ENCODE measurements at places on chromosomes 13 and 19. TPM values are rescaled to one million over a fixed set of nuclear protein-coding genes. Genes with fewer than 3 reads are reported as not detected.

The PTGIR gene
- polyA plus RNA-seq = 2.3 TPM

DNA sequence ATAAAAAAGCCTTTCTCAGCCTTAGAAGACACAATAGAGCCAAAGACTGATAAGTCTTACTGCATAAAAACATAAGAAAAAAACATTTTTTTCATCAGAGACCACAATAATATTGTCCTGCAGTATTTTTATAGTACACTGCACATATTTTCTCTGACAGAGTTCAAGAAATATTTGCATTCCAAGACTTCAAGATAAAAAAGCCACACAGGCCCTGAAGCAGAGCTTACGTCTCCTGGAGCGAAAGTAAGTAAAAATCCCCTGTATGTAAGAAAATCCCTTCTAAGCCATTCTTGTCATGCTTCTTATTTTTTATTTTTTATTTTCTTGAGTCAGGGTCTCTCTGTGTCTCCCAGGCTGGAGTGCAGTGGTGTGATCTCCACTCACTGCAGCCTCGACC, 755.9 kb downstream of the LIG4 start:
- no peak for DNase-seq

The ALOX5AP gene
- polyA plus RNA-seq = 5.6 TPM

- no peak for DNase-seq
These were observed 3.8 kb downstream of the DOCK9 start for GRCh38 chr13:98974053-98974452.

The DNAAF3 gene
- 1.2 TPM for polyA plus RNA-seq

- no peak for DNase-seq
These were observed 330.6 kb downstream of the SPRY2 start for GRCh38 chr13:80010286-80010831.

DNA sequence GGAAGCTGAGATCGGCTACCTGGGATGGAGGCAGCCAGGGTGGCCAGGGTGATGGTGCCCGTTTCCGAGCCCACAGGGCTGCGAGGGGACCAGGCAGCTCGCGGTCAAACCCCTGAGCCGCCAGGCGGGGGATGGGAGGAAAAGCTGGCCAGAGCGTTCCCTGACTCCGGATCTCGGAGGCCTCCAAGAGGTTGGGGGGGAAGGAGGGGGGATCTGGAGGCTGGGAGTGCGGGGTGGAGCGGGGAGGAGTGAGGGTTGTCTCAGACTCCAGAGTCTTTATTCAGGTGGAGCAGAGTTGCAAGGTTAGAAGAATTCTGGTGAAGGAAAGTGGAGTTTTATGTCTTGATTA, 1.1 kb downstream of the CACNG7 start:
- DNase-seq = no peak

The IGFL3 gene
- polyA plus RNA-seq = not detected

DNA sequence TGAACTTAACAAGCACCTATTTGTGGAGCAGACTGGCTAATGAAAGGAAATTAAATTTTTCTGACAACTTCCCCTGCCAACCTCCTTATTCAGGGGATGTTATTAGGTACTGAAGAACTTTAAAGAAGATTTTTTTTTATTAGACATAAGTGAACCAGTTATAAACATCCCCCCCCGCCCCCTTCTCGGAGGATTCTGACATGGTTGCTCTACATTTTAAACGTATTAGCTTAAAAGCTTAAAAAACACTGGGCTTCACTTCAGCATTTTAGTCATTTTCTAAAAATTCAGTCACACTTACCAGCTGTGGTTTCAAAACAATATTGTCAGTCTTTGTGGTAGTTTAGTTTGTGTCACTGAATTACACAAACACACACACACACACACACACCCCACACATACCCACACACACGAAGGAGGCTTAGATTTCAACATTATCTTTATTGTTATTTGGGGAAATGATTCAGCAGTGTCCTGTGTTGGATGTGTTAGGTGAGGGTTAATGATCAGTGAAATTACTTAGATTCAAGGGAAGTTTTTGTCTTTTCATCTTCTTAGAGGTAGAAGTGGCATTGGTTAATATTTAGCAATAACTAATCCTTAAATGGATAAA, 145.7 kb downstream of the PCCA start:
- DNase-seq = no peak

DNA sequence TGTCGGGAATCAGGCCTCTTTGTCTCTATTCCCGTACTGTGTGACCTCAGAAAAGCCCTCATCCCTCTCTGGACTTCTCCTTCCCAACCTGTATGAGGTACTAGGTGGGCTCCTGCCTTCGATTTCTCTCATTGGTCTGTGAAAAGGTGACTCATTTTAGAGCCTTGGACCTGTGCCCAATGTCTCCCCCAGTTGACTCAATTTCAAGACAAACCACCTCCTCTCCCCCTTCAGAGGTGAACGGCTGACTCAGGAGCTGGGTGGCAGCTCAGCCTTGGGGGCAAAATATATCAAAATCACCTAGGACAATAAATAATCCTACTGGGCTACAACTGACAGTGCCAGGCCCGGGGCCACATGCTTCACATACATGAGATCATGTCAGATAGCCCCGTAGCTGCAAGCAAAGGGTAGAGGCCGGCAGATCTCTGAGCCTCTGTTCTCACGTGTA, 630 bp downstream of the COQ8B start:
- no peak for DNase-seq

GRCh38 chr19:31908496-31909225, 436.7 kb upstream of the ZNF507 start:
- DNase-seq = no peak

DNA sequence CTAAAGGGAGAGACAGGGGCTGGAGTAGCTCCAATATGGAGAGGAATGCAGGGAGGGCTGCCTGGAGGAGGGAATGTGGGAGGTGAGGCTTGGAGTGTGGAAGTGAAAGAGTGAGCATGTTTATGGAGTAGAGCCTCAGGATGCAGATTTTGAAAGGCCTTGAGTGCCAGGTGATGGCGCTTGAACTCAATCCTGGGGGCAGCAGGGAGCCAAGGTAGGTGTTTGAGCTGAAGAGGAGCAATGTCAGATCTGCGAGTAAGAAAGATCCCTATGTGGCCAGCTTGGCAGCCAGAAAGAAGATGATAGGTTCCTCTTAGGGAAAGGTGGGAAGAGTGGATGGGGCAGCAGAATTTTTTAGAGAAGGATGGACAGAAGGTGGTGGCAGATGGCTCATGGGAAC, 40.3 kb downstream of the CYP4F22 start:
- DNase-seq = no peak

DNA sequence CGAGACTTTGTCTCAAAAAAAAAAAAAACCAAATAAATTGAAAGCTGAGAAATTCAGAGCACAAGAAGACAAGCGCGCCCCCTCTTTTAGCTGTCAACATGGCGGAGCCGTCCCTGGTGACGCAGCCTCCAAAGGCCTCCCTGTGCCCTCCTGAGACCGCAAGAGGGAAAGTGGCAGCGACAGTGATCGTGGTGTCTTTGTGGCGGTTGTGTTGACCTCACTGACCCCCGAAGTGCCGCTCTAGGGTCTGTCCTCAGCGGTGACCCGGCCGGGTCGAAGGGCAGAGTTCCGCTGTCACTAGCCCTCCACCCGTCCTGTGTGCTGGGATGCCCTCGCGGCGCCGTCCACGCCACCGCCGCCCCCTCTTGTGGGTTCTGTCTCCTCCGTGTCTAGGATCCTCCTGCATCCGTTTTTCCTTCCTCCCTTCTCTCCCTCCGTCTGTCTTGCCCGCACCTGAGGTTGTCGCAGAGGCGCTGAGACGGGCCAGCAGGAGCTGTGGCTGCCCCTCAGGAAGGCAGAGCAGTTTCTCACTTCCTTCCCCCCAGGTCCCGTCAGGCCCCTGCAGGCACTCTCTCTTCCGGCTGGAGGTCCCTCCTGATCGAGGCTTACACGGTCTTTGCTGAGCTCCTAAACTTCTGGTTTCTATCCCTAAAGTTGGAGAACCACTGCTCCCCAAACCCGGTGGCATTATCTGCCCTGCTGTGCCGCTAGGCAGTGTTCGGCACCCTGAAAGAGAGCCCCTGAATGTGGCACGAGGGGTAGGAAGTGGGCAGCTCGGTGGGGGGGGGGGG, 7.2 kb downstream of the UHRF1 start:
- no peak for DNase-seq

The FLT3LG gene
- polyA plus RNA-seq = 3.5 TPM

DNA sequence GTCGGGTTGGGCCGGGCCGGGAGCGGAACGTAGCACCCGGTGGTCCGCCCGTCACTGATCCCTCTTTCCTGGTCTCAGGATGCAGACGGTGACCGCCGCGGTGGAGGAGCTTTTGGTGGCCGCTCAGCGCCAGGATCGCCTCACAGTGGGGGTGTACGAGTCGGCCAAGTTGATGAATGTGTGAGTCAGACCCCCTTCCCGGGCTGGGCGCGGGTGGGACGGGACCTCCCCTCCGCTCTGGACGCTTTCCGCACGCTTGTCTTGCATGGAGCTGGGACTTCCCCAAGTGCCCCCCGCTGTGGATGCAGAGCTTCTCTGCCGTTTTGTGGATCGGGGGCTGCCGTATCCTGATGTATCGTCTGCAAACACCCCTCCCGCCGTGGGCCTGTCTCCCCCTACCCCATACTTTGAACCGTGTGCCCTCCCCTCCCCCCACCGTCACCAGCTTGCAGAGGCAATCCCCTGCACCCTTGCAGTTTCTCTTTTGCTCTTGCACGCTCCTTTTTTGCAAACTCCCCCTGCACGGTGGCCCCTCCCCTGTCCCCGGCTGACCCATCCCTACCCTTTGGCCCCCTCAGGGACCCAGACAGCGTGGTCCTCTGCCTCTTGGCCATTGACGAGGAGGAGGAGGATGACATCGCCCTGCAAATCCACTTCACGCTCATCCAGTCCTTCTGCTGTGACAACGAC, 669 bp downstream of the GADD45B start:
- DNase-seq = no peak

The ZNF541 gene
- polyA plus RNA-seq = 0.12 TPM

DNA sequence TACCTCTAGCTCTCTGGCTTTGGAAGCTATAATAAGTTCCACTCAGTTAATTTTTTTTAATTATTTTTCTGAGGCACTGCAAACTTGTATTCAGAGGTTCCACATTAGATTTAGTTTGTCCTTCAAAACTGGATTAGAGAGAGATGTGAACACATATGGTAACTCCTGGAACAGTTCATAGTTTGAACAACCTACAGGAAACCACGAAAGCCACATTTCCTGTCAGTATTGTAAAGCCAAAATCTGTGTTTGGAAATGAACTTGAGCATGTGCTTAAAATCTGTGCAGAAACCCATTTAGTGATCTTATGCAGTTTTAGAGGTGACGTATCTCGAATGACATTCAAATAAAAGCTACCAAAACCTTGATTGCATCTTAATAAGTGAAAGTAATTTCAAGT, 1952.0 kb downstream of the OLFM4 start:
- DNase-seq = no peak

DNA sequence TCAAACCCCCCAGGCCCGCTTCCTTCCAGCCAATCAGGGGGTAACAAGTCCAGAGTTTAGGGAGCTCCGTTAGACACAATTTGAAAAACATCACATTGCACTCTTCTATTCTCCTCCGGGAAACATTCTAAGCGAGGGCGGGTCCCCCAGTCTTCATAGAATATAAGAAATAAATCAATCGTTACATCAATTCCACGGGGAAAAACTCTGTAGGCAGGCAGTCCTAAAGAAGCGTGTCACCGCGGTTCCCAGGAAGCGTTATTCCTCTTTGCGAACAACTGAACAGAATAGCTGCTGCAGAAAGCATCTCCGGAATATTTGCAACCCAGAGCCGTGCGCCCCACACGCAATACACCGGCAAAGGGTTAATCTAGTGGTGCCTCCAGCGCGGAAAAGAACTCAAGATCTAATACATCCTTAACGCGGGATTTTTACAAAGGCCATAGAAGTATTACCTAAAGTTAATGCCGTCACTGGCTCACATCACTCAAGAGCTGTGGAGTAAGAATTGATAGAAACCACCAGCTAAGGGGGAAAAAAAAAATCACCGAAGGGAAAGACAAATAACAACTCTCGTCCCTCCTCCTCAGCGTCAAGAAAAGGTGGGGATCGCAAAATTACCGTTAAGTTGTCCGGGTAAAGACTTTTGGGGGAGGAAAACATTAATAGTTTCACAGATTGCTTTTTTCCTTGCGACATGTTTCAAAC, 65.1 kb downstream of the KCNRG start:
- DNase-seq = peak; percentile 59

DNA sequence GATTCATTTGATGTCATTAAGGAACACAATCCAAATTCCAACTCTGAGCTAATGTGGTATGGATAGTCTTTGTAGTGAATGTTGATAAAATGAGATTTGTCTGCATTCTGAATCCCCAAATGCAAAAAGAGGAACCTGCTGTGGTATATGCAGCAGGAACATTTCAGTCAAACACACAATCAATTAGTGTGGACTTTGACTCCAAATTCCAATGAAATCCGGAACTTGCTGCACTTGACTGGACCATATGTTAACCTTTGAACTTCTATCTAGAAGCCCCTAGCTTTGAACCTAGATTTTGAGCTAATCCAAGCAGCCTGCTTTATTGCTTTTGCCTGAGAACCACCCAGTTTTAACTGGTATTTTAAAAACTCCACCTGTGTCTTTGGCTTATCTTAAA, 341.3 kb downstream of the SPRY2 start:
- no peak for DNase-seq

The CD209 gene
- polyA plus RNA-seq = 2.4 TPM

DNA sequence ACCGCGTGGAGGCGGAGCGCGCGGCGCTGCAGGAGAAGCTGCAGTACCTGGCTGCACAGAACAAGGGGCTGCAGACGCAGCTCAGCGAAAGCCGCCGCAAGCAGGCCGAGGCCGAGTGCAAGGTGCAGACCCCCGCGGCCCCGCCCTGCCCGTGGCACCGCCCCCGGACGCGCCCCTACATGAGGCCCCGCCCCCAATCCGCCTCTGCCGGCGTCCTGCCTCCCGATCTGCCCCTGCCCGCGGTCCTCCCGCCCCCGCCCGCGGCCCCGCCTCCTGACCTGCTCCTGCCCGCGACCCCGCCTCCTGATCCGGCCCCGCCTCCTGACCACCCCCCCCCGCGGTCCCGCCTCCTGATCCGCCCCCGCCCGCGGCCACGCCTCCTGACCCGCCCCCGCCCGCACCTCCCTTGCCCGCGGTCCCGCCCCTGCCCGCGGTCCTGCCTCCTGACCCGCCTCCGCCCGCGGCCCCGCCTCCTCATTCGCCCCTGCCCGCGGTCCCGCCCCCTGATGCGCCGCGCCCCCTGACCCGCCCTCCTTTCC, 11.7 kb downstream of the PRR36 start:
- DNase-seq = no peak

- no peak for DNase-seq
These were observed 389.5 kb downstream of the UQCRFS1 start for GRCh38 chr19:28823338-28823961.

GRCh38 chr19:7869453-7869909, 4.7 kb downstream of the PRR36 start:
- peak; percentile 56 for DNase-seq
